ENCODE measurements at places on chromosomes 4 and X. TPM values are rescaled to one million over a fixed set of nuclear protein-coding genes. Genes with fewer than 3 reads are reported as not detected.

GRCh38 chr4:173936861-173937260 lies 346.6 kb downstream of the FBXO8 start:
- DNase-seq, result no peak

DNA sequence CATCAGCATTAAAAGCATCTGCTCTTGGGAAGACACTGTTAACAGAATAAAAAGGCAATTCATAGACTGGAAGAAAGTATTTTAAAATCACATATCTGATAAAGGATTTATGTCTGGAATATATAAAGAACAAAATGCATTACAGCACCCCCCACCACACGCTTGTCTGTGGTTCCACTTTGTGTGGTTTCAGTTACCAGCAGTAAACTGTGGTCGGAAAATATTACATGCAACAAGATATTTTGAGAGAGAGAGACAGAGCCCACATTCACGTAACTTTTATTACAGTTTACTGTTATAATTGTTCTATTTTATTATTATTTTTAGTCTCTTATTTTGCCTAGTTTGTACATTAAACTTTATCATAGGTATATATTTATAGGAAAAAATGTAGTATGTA lies 21.2 kb upstream of the PDE6B start:
- DNase-seq, result no peak

GRCh38 chr4:163415668-163416067 lies 57.9 kb downstream of the TKTL2 start:
- no peak for DNase-seq

GRCh38 chr4:118974758-118975157 lies 86.1 kb downstream of the SYNPO2 start:
- DNase-seq, result no peak

- DNase-seq, result no peak
These were observed 39.6 kb upstream of the ZNF81 start for GRCh38 chrX:47797084-47797483.

DNA sequence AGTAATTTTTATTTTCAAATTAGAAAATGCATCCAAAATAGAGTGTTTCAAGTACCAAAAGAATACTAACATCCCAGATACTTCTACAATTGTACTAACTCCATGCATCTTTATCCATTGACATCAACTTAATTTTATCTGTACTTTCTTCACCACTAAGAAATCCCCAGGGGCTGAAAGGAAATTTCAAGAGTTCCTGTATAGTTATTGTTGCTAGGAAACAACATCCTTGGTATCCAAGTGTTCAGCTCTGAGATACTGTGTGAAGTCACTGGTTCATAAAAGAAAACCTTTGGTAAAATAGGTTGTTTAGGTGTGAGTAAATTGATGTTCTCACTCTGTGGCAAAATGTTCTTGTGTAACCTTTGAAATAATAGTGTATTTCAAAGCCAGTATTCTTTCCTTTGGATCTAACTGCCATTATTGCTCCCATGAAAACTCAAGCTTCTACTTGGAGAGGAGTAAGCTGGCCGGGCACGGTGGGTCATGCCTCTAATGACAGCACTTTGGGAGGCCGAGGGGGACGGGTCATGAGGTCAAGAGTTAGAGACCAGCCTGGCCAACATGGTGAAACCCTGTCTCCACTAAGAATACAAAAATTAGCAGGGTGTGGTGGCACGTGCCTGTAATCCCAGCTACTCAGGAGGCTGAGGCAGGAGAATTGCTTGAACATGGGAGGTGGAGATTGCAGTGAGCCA lies 72.9 kb downstream of the COMMD8 start:
- no peak for DNase-seq

DNA sequence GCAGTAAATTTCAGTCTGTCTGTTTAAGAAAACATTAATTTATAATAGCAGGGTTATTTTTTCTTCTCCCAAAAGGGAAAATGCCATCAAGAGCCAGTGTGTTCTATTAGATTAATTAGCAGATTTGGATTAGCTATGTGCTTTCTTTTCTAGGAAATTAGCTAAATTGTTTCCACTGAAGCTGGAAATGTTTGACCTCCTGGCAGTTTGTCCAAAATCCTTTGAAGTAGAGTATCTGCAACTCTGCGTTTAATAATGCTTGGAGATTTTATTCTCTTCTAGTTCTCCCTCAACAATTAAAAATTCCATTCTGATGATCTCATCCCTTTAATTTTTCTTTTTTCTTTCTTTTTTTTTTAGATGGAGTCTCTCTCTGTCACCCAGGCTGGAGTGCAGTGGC lies 27.1 kb upstream of the HOPX start:
- DNase-seq, result no peak

DNA sequence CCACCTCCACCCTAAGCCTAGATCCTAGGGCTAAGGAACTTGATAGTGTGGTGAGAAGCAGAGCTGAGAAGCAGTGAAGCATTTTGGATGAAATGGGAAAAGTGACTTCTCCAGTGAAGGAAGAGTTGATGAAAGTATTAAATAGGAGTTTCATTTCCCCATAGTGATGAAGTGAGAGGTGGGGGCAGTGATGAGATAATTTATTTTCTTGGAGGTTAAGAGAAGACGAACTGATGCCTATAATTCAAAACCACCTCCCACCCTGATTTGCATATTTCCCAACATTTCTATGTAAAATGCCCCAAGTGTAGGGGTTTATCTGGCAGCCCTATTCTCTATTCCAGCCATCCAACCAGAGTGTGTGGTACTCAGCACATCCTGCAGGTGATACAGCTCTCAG lies 6.3 kb downstream of the LONRF3 start:
- DNase-seq, result no peak

DNA sequence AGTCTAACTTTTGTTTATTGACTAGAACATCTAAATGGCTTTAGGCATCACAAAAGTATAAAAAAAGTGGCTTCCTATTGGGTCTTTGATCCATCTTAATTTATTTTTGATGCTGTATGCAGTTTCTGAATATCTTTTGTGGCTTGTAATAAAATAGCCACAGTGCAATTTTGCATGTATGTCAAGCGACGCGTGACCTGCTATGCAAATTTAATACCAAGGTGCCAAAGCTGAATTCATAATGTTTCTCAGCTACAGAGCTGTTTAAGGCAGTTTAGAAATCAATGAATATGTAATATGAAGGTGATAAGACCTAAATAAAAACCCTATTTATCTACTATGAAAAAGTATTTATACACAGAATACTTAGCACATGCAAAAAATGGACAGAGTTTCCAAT lies 197.8 kb downstream of the AFF2 start:
- DNase-seq, result no peak

Gene PLP2
- 91.8 TPM for total RNA-seq

Gene CYLC1
- total RNA-seq, result not detected

Gene F8A2
- not detected for total RNA-seq

Gene HS3ST1
- 3.8 TPM for total RNA-seq
